ENCODE measurements at places on chromosomes 4 and X. TPM values are rescaled to one million over a fixed set of nuclear protein-coding genes. Genes with fewer than 3 reads are reported as not detected.

The DCAF8L2 gene
- not detected for total RNA-seq

The YIPF7 gene
- total RNA-seq, result not detected

GRCh38 chr4:85725721-85726170 lies 250.8 kb downstream of the ARHGAP24 start:
- DNase-seq, result no peak

DNA sequence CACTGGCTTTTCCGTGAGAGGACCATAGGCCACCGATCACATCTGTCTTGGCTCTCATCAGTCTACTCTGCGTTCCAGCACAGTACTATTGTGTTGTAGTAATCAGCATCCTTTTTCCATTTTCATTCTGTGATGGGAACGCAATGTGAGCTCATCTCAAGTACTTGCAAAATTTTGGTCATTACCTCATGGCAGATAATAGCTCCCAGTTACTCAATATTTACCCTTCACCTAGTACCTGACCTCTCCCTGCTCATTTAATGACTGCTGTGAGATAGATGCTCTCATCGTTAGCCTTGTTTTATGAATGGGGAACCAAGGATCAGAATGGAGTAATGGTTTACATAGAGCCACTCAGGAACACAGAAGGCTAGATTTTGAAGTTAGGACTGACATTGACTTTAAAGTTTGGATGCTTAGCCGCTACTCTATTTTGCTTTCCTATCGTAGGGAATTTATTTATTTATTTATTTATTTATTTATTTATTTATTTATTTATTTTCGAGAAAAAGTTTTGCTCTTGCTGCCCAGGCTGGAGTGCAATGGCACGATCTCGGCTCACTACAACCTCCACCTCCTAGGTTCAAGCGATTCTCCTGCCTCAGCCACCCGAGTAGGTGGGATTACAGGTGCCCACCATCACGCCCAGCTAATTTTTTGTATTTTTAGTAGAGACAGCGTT lies 6.5 kb upstream of the GPR101 start:
- no peak for DNase-seq

- no peak for DNase-seq
These were observed 268.2 kb downstream of the KCNIP4 start for GRCh38 chr4:21680326-21680898.

DNA sequence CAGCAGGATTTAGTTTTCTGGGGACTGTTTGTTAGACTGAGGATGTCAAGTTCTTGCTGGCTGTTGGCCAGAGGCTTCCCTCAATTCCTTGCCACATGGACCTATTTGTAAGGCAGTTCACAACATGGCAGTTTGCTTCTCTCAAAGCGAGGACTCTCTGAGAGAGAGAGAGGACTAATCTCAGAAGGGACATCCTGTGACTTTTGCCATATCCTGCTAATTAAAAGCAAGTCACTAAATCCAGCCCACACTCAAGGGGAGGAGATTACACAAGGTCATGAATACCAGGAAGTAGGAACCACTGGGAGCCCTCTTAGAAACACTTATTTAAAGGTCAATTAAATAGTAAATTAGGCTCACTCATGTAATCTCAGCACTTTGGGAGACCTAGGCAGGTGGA lies 38.2 kb downstream of the PPP1R2C start:
- no peak for DNase-seq

GRCh38 chr4:2412534-2412884 lies 5.9 kb downstream of the ZFYVE28 start:
- no peak for DNase-seq
